ENCODE measurements at places on chromosomes 4 and X.

- no peak for DNase-seq
Observed at GRCh38 chrX:112645774-112646173, 34.0 kb downstream of the LHFPL1 start.

- DNase-seq = no peak
Observed at GRCh38 chr4:147286846-147287587, 193.9 kb upstream of the EDNRA start.

DNA sequence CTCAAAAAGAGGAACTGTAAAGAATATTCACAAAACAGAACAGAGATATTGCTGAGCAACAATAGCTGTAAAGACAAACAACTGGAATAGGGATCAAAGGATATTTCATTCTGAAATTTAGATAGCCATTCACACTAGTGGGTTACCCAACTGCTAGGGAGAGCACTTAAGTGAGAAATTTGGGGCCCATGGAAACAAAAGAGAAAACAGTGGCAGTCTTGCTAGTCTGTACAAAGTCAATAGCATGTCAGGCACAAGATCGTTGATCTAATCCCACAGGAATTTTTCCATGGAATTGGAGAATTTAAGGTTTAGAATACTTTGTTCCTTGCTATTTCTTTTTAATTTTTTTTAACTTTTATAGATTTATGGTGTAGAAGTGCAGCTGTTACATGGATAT is 467.0 kb downstream of the PCDH18 start:
- no peak for DNase-seq

GRCh38 chr4:47410271-47410670 is 53.2 kb downstream of the COMMD8 start:
- DNase-seq = no peak

DNA sequence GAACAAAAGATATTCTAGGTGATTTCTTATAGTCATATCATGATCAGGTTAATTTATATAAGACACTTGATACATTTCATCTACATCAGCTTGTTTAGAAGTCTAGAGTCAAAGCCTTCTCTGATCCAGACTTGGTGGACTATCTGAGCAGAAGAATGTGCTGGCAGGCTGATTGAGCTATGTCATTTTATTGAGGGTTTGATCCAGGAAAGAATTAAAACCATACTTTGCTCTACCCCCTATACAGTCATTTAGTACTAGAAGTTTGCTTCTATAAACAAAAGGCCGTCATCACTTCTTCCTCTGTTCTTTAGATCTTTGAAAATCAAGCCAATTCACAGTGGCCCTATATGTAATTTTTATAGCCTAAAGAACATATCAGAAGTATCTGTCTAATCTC is 173.1 kb upstream of the PITX2 start:
- DNase-seq = no peak

GRCh38 chr4:101458914-101459313 is 111.6 kb upstream of the PPP3CA start:
- no peak for DNase-seq

GRCh38 chr4:2330091-2331042 is 68.5 kb upstream of the MXD4 start:
- DNase-seq = no peak

DNA sequence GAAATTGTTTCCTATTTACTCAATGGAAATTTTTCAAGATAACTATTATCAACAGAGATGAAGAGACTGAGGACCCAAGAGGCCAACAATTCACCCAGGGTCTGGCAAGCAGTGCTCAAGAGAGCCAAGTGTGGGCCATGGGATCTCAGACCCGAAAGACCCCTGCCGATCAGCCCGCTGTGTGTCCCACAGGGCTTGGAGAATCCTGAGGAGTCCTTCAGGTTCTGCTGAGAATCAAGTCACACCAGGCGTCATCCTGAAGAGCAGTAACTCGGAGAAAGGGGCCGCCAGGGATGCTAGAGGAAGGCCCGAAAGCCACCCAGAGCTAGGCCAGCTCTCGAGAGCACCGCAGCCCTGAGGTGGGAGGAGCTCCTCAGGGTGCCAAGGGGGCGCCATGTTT is 48.7 kb downstream of the FGFRL1 start:
- DNase-seq = no peak

All from NCI-H1105 (cell line).